Epithelial cell of alveolus of lung (primary cell): ENCODE measurements at places on chromosomes 4 and X. TPM values are rescaled to one million over a fixed set of nuclear protein-coding genes. Genes with fewer than 3 reads are reported as not detected.

The BMP3 gene
- total RNA-seq, result 0.08 TPM in 1 of 2 replicates, not detected in the other

The SCLT1 gene
- 8.0 and 11.1 TPM in 2 replicates for total RNA-seq

The TEX13D gene
- total RNA-seq, result not detected in 2 replicates

The VCX3A gene
- not detected in 2 replicates for total RNA-seq

The RAB40A gene
- not detected in 2 replicates for total RNA-seq

The KCTD8 gene
- 0.16 and 0.78 TPM in 2 replicates for total RNA-seq
